ENCODE measurements at places on chromosomes 16 and 17.

DNA sequence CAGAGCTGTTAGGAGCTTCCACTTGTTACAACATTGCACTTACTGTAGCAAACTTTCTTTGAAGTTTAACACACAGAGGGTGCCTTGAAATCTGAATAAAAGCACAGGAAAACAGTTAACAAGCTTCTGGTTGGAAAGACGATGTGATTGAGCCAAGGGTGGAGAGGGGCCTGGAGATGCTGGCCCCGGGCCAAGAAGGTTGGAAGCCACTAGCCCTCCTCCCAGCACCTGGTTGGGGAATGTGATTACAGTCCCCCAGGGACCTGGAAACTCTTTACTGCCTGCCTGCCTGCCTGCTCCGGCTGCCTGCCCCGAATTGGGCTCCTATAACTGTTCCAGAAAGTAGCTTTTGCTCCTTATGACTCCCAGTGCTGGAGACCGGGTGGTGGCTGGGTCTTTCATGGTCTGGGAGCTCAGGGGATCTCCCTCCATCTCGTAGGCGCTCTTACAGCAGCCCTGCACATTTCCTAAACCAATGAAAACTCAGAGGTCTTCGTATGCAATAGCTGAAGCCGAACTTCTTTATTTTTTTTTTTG lies 48.0 kb upstream of the ZFHX3 start:
- DNase-seq: no peak

DNA sequence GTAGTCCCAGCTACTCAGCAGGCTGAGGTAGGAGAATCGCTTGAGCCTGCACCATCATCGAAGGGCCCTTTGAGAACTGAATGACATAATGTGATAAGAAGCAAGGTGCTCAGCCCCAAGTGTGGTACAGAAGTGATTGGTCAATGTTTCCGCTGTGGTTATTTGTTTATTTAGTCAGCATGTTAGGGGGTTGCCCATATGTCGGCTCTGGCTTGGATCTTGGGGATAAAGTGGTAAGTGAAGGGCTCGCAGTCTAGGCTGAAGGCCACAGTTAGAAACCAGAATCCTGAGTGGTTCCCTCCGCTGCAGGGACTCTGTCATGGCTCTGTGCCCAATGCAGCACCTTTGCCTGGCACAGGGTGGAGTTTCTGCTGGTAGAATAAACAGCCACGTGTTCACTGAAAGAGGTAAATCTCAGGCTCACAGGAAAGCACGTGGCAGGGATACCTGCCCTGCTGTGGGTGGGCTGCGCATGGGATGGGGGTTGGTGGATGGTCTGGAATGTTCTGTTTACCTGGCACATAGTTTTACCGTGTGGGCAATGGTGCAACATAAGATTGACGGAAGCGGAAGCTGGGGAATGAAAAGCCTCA lies 35.4 kb downstream of the SYT17 start:
- DNase-seq: no peak

DNA sequence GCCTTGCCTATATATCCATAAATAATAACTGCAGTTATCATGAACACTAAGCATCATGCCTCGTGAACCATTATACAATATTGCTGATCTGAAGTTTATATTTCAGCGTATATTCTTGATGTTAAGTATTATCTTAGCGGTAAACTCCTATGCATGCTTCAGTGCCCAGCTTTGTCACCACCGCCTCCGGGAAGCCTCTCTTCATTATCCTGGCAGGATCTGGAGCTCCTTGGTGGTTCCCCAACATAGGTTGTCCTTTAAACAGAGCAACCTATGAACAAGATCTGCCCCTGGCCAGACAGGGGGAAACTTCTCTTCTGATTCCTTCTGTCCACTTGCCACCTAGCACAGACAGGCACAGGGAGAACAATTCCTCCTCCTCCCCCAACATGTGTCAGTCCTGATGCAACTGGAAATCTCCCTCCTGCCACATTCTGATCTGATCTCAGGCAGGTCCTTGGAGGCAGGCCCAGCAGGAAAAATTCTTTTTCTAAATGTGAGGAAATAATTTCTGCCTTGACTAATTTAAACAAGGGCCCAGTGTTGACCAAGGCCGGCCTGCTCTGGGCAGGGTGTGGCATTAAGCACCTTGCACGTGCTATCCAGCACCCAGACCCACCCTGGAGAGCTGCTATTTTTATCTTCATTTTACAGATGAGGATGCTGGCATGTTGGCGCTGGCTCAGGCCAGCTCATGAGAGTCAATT lies 22.4 kb downstream of the SPNS2 start:
- no peak for DNase-seq

- no peak for DNase-seq
Observed at GRCh38 chr16:90047714-90048346, 28.6 kb upstream of the DBNDD1 start.

- DNase-seq: no peak
Observed at GRCh38 chr17:34619687-34620217, 40.4 kb downstream of the TMEM132E start.

GRCh38 chr16:85878407-85878806 lies 20.6 kb upstream of the IRF8 start:
- no peak for DNase-seq

DNA sequence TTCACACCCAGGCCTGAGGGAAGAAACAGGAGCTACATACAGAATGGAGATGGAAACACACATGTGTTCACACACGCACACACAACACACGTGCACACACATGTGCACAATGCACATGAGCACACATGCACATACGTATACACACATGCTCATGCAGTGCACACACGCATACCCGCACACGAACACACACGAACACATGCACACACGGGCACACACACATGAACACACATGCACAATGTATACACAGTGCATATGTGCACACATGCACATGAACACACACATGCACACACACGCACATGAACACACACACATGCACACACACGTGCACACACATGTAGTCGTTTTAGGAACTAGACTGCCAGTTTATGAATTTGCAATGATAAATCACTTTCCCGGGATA lies 49.3 kb upstream of the CDR2 start:
- no peak for DNase-seq

- no peak for DNase-seq
Observed at GRCh38 chr17:41489531-41489930, at the start of gene KRT36. KRT36 (minus strand) TSS chr17:41489910; CDS start chr17:41489864, 46 bp downstream.

- DNase-seq: no peak
Observed at GRCh38 chr16:17460890-17461289, 9.9 kb downstream of the XYLT1 start.

GRCh38 chr16:2531371-2531695 lies at the start of gene CEMP1:
CEMP1 (minus strand) TSS chr16:2531408; CDS start chr16:2531073, 335 bp downstream.
- DNase-seq: no peak

GRCh38 chr16:64162613-64163375 lies 959.1 kb downstream of the CDH11 start:
- no peak for DNase-seq

- no peak for DNase-seq
Observed at GRCh38 chr16:48246066-48246465, 1.3 kb downstream of the ABCC11 start.

- DNase-seq: no peak
Observed at GRCh38 chr16:4991754-4992153, 33.6 kb downstream of the SEC14L5 start.

GRCh38 chr16:12245921-12246720 lies 269.6 kb downstream of the SNX29 start:
- no peak for DNase-seq

DNA sequence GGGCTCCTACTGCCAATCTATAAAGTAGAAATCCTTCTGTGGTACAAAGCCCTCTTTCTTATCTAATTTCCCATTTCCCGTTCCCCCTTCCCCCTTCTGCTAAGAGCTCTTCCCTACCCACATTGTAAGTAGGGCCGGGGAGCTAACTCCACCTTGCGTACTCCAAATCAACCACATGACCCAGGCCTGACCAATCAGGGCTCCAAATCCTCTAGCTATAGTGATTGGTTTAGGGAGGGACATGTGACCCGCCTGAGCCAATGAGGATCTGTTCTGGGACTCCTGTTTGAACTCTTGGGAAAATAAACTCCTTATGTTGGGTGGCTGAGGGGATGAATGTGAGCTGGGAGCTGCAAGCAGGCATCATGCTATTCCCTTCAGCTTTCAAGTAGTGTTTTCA lies 40.9 kb upstream of the MEOX1 start:
- DNase-seq: no peak

GRCh38 chr16:879461-879861 lies 78.9 kb upstream of the GNG13 start:
- no peak for DNase-seq

- no peak for DNase-seq
Observed at GRCh38 chr16:80265624-80266306, 275.0 kb upstream of the DYNLRB2 start.

- DNase-seq: no peak
Observed at GRCh38 chr16:64361753-64362152, 760.1 kb downstream of the CDH11 start.

- DNase-seq: no peak
Observed at GRCh38 chr17:17990282-17990681, 17.6 kb downstream of the DRC3 start.

- DNase-seq: no peak
Observed at GRCh38 chr16:19474617-19475016, 47.3 kb downstream of the GDE1 start.

- DNase-seq: no peak
Observed at GRCh38 chr17:63533433-63534077, 10.4 kb downstream of the KCNH6 start.

DNA sequence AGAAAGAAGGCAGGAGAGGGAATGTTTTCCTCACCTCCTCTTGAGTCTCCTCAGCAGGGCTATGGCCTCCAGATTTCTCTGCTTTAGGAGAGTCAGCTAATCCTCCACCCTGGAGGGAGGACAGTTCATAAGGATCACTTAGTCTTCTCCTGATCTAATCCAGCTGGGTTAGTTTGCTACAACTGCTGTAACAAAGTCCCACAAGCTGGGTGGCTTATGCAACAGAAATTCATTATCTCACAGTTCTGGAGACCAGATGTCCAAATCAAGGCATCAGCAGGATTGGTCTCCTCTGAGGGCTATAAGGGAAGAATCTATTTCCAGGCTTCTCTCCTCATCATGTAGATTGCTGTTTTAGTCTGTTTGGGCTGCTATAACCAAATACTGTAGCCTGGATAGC lies 40.6 kb upstream of the XYLT1 start:
- no peak for DNase-seq

GRCh38 chr17:40696651-40697072 lies 6.9 kb downstream of the KRT24 start:
- no peak for DNase-seq

GRCh38 chr16:6864671-6865070 lies 468.0 kb upstream of the RBFOX1 start:
- DNase-seq: no peak
